H7 (cell line): ENCODE measurements at places on chromosomes 1 and 21. TPM values are rescaled to one million over a fixed set of nuclear protein-coding genes. Genes with fewer than 3 reads are reported as not detected.

HTR6 gene
- total RNA-seq, result 0.45 and 1.9 TPM in 2 replicates

CCSAP gene
- total RNA-seq, result 8.6 and 12.8 TPM in 2 replicates

MPL gene
- total RNA-seq, result 0.48 TPM in 1 of 2 replicates, not detected in the other

CCNL2 gene
- total RNA-seq, result 147 and 200 TPM in 2 replicates

NPR1 gene
- 8.7 and 10.7 TPM in 2 replicates for total RNA-seq

CFAP298 gene
- total RNA-seq, result 63.7 and 119 TPM in 2 replicates

CFAP141 gene
- not detected in 2 replicates for total RNA-seq

DNA sequence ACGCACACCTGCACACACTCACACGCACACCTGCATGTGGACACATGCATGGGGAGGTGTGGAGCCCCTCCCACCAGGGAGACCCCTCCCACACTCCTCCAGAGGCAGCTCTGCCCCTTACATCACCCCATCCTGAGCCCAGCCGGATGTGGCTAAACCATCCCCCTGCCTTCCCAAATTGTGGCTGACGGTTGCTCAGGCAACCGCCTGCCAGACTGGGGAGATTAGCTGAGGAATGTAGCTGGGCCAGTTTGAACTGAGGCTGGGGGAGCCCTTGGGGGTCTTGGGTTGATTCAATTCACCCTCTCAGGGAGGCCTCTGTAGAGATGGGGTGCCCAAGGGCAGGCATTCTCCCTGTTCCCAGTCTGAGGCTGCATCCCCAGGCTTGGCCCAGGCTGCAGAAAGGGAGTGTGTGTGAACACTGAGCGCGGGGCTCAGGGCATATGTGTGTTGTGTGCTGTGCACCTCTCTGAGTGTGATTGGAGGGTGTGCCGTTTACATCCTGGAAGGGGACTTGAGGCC, 12.9 kb downstream of the PTPRU start:
- DNase-seq, result peak; percentile 88

DNA sequence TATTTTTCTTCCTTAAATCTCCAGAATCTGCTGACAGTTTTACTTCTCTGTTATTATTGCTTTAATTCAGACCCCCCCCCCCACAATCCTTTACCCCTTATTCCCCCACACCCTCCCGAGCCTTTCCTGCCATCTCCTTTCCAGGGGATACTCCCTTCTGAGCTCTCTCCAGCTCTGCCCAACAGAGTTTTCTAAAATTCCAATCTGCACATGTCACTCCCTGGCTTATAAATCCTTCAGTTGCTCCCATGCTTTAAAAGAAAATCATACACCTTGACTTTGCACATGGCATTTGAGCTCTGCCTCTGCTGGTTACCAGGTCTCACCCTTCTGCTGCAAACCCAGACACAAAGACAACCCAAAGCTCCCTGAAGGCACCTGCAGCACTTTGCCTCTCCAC, 11.7 kb upstream of the EPS8L3 start:
- no peak for DNase-seq

DNA sequence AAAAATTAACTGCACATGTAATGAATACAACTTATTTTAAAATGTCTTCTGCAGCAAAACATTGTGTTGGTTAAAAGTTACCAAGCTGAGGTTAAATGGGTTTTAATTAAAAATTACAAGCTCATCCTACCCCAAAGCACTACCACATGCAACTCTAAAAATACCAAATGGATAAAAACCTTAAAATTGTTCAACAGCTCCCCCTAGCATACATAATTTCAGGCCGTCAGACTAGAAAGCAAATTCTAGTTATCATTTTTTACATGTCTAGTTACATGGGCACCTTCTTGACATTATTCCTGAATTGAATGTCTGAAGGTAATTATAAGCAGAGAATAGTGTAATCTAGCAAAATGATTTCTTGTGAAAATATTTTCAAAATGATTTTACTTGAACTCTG, 176.5 kb downstream of the C1orf21 start:
- DNase-seq, result peak; percentile 16

DNA sequence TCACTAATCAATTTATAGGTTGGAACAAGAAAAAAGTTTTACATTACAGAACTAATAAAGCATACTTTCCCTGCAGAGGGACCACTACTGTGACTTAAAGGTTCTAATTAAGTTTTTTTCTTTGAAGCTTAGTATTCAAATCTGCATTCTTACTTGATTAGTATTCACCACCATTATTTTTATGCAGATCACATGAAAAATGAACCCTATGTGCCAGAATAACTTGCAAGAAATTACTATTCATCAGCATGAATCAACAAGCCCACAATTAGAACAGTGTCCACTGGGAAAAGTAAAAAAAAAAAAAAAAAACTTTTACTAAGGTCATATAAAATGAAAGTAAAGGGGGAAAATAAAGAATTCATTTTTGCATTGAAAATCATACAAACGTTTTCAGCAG, 90.8 kb downstream of the SMYD3 start:
- DNase-seq, result no peak

GRCh38 chr21:44348861-44349260, 4.6 kb upstream of the TRPM2 start:
- DNase-seq, result peak; percentile 30

GRCh38 chr1:200471739-200472138, 61.9 kb upstream of the ZNF281 start:
- no peak for DNase-seq

DNA sequence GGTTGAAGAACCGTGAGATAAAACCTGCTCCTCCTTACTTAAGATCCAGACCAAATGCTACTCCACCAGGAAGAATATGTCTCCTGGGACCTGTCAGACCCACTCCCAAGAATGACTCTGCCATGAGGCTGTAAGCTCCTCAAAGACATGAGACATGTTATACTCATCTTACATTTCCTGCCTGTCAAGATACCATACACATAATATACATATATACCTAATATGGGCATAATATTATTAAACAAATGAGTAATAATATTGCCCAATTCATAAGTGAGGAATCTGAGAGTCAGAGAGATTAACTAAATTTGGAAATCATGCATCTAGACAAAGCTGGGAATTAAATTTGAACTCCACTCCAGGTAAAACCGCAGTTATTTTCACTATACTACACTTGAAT, 634.9 kb downstream of the LMO4 start:
- no peak for DNase-seq

- DNase-seq, result peak; percentile 70
Measured at GRCh38 chr21:45747802-45748445, 104.4 kb downstream of the PCBP3 start.

- DNase-seq, result no peak
Measured at GRCh38 chr1:21852282-21853130, 40.4 kb downstream of the LDLRAD2 start.

DNA sequence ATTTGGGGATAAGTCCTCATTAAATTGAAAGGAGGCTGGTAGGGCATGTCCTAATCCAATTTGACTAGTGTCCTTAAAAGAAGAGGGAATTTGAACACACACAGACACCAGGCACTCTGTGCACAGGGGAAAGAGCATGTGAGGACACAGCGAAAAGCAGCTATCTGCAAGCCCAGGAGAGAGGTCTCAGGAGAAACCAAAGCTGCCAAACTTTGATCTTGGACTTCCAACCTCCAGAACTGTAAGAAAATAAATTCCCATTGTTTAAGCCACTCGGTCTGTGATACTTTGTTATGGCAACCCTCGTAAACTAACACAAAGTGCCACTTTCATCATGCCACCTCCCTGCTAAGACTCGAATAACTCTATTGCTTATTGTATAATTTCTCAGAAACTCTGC, 13.8 kb downstream of the PLA2G4A start:
- no peak for DNase-seq

DNA sequence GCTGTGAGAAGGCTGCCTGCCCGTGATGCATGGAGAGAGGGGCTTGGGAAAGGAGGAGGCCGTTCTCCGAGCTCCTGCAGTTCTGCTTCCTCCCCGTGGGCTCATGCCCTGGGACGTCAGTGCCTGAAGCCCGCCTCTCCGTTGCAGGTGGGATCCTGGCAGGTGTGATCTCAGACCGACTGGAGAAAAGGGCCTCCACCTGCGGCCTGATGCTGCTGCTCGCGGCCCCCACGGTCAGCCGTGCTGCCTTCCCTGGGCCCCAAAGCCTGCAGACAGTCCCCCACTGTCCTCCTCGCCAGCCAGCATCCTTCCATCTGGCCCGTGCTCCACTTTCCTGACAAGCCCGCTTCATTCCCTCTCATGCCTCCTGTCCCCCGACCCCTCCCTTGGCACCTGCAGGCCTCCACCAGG, 50.9 kb downstream of the SLC37A1 start:
- DNase-seq, result no peak

- no peak for DNase-seq
Measured at GRCh38 chr1:60745484-60745883, 336.9 kb upstream of the NFIA start.

GRCh38 chr1:161740921-161741320, 8.7 kb upstream of the DUSP12 start:
- no peak for DNase-seq

DNA sequence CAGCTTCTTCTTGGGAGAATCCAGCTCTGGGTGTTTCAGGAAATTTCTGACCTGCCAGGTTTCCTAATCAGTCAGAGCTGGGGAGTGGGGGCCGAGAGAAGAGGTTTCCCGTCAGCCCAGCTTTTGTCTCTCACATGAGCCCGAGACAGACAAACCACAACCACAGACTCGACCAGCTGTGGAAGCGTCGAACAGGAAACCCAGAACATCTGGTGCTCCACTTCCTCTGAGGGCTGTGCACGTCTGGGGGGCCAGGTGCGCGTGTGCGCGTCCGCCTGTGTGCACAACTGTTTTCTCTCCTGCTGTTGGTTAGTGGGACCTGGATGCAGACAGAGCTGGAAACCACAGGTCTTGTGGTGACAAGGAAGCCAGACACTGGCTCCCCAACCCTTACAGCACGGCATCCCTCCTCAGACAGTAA, 113.0 kb upstream of the SLC25A33 start:
- DNase-seq, result no peak

DNA sequence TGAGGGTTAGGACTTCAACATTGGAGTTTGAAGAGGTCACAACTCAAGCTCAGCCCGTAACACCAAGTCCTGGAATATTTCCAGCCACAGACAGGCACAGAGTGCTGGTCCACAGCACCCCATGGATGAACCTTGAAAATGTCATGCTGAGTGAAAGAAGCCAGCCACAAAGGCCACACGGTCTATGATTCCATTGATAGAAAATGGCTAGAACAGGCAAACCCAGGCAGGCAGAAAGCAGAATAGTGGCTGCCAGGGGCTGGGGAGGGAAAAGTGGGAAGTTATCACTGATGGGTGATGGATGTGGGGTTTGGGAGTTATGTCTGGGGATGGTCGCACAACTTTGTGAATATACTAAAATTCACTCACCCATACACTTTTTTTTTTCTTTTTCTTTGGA, 21.3 kb downstream of the MX1 start:
- no peak for DNase-seq

GRCh38 chr1:237902960-237903743, 12.4 kb upstream of the ZP4 start:
- DNase-seq, result no peak

DNA sequence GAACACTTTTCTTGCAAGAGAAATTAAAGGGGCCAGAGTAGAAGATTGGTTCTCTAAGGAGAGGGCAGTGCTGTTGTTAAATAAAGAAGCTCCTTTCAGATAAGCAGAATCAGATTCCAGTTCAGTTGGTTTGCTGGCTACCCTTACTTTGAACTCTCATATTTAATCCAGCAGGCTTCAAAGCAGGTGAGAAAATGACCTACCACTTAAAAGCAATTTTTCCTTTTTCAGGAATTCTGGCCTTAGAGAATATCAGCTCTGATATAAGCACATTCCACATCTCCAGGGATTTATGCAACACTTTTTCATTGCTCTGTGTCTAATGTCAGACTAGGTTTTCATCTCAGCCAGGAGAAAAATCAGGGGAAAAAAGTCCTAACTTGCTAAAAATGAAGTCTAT, 28.7 kb downstream of the WNT2B start:
- no peak for DNase-seq

GRCh38 chr1:156559797-156560385, 12.5 kb downstream of the IQGAP3 start:
- DNase-seq, result no peak

DNA sequence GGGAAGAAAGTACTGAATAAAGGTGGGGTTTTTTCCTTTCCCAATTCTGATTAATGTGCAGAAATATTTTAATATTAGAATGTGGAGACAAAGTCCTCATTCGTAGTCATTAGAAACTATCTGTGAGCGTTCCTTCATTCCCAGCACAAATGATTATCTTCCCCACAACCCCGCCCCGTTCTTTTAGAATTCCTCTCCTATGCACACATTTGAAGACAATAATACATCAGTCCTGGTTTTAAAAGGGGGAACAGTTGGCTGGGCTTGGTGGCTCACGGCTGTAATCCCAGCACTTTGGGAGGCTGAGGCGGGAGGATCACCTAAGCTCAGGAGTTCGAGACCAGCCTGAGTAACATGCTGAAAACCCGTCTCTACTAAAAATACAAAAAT, 876 bp downstream of the ALDH9A1 start:
- no peak for DNase-seq

- DNase-seq, result no peak
Measured at GRCh38 chr1:15858069-15858670, 10.7 kb downstream of the SPEN start.

GRCh38 chr1:3459940-3460671, 5.6 kb downstream of the ARHGEF16 start:
- DNase-seq, result no peak

DNA sequence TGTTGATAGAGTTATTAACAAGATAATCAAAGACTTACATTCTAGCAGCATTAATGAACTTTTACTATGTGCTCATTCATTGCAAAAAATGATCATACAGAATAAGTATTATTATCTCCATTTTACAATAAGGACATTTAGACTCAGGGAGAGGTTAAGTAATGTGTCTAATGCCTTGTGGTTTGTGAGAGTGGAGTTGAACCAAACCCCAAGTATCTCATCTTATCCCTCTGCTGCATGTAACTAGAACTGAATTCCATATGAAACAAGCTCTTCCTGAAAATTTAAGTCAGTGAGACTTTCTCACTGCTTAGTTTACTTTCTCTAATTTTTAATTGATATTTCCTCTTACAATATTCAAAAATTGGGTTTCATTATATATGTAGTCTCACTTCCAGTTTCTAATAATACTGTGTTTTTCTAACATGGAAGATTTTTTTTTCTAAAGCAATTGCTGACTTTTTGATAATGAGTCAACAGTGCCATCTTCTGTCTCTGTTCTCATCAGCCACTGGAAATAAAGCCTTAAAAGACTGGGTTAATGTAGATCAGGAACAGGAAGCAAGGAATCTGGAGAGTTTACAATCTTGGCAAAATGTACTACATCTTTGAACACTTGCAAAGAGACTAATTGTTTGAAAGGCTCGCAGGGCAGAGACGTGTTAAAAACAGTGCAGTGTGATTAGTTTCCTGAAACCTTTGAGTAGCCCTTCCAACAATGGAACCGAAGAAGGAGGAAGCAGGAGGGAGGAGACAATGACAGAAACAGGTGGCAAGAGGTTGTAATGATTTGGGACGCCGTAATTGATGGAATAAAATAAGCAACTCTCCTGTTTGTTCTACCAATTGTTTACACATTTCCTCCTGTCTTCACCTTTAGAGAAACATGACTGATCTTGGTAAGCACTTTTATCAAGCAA, 567.6 kb downstream of the MRPL39 start:
- no peak for DNase-seq

- no peak for DNase-seq
Measured at GRCh38 chr1:87673748-87674147, 345.1 kb downstream of the LMO4 start.
